Mesothelial cell of epicardium (in vitro differentiated cells): ENCODE measurements at places on chromosomes 2 and 18. TPM values are rescaled to one million over a fixed set of nuclear protein-coding genes. Genes with fewer than 3 reads are reported as not detected.

The TUBA4B gene
- not detected in 3 replicates for total RNA-seq

The POTEJ gene
- not detected in 3 replicates for total RNA-seq

GRCh38 chr18:46265196-46266156, 161.3 kb downstream of the HAUS1 start:
- DNase-seq, result no peak

- DNase-seq, result no peak
Measured at GRCh38 chr2:120189189-120189588, 34.0 kb downstream of the TMEM185B start.

DNA sequence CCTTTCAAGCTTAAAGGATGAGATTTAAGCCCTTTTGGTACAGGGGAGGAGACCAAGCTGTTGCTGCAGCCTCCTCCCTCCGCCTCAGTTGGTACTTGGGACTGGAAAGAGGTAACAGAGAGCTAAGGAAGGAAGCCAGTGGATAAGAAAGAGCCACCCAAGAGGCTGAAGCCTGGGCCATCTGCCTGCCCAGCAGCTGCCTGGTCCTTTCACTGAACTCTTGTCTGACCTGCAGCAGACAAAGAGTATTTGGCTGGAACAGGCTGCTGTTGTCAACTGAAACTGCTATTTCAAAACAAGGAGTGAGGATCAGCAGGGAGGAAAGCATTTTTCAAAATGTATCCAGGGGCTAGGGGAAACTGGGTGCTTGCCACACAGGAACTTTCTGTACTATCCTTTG, 30.3 kb downstream of the TNS1 start:
- DNase-seq, result no peak
